ENCODE measurements at places on chromosomes 3 and 15.

GRCh38 chr3:160001850-160002623 is 13.4 kb downstream of the IL12A start:
- no peak for DNase-seq

- no peak for DNase-seq
Observed at GRCh38 chr3:100756441-100756840, 47.1 kb downstream of the TFG start.

DNA sequence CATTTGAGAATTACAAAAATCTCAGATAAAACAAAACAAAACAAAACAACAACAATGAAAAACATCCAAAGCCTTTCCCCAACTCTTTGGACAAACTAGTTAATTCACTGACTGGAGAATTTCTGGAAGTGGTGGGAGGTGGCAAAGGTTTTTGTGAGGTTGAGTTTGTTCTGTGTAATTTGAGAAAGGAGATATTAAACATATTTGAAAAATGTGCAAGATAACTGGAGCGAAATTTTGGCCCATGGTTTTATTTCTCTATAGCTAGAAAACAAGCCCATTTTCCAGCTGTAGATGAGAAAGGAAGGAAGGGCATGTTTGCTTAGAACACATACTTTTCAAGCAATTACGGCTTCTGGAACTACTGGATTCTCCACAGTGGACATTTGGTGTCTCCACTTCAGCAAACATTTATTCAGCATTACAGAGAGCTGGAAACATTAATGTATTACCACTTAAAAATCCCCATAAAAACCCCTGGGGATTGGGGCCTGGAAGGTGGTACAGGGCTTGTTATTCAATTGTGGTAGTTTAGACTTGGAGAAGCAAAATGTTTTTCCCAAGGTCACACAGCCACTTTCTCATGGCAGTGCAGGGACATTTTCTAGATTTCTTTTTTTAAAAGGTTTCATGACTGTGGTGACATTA is 135.8 kb downstream of the THSD4 start:
- no peak for DNase-seq

DNA sequence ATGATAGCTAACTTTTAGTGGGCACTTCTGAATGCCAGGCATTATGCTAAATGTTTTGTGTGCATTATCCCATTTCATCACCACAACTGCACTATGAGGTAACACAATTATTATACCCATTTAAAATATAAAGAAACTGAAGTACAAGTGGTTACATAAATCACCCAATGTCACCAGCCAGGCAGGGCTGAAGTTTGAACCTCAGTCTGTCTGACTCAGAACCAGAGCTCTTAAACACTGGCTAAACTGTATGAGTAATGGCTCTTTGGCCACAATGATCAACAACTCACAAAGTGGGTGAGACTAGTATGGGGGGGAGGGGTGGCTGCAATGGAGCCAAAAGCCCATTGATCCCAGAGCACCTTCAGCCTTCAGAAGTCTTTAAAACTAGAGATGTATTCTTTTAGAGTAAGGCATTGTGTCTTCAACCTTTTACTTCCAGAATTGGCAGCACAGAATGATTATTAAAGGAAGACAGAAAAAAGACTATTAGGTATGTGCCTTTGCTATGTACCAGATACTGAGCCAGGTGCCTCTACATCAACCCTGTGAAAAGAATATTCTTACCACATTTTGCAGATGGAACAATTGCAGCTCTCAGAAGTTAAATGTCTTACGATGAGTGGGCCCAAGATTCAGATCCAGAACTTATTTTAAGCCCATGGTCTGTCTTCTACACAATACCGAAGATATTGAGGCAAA is 166.9 kb downstream of the UACA start:
- peak; percentile 72 for DNase-seq

GRCh38 chr15:49982584-49982983 is 136.4 kb downstream of the ATP8B4 start:
- DNase-seq, result no peak

- DNase-seq, result no peak
Observed at GRCh38 chr3:103337179-103337845, 902.5 kb downstream of the ZPLD1 start.

- DNase-seq, result no peak
Observed at GRCh38 chr15:64501396-64501715, 41.0 kb downstream of the ZNF609 start.

- DNase-seq, result no peak
Observed at GRCh38 chr15:38877471-38877870, 312.9 kb upstream of the RASGRP1 start.

DNA sequence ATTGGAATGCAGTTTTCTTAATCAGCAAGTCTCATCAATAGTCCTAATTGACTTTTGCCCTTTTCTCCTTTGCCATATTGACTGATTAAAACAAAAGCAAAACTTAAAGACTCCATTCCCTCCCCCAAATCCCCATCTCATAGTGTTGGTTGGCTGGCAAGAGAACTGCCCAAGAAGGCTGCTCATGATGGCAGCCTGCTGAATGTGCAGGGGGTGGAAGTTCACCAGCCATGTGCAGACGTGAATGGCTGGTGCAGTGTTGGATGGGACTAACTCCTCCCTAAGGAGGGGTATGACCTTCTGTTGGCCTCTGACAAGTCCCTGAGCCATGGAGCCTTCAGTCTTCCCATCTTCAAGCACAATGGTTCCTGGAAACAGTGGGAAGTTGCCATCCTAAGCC is 7.0 kb downstream of the SMAD3 start:
- no peak for DNase-seq

DNA sequence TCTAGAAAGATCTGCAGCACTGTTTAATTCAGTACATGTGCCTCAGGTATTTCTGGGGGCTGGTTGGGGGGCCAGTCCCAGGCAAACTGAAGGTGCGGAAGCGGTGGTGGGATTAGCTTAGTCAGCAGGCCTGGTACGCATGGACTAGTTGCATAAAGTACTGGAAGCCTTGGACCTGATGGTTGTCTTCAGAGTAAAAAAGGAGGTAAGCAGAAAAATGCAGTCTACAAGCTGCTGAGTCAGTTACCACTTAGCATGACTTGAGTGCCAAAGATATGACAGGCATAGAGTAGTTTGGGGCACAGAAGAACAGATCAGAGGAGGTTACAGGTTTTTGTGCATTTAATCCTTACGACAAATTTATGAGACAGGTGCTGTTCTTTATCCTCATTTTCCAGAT is 19.9 kb upstream of the GOLGA8J start:
- DNase-seq, result no peak

GRCh38 chr15:94231723-94232468 is 535 bp downstream of the MCTP2 start:
- no peak for DNase-seq

GRCh38 chr3:50587806-50588758 is 18.8 kb downstream of the HEMK1 start:
- no peak for DNase-seq

DNA sequence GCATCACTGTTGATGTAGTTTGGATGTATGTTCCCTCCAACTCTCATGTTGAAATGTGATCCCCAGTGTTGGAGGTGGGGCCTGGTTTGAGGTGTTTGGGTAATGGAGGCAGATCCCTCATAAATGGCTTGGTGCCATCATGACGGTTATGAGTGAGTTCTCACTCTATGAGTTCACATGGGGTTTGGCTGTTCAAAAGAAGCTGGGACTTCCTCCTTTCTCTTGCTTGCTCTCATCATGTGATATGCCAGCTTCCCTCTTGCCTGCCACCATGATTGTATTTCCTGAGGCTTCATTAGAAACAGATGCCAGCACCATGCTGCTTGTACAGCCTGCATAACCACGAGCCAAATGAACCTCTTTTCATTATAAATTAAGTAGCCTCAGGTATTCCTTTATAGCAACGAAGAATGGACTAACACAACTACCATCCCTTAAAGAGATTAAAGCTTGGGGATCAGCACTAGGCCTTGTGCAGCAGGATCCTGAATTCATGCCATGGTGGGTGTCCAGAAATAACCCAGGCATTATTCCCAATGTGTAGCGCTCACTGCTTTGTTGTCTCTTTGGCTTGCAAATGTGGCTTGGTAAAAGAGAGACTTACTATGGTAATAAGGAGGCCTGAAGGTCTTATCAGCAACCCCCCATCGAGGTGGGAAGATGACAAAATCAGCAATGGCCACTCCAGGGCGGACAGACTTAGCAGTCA is 41.9 kb downstream of the NDUFB4 start:
- no peak for DNase-seq

DNA sequence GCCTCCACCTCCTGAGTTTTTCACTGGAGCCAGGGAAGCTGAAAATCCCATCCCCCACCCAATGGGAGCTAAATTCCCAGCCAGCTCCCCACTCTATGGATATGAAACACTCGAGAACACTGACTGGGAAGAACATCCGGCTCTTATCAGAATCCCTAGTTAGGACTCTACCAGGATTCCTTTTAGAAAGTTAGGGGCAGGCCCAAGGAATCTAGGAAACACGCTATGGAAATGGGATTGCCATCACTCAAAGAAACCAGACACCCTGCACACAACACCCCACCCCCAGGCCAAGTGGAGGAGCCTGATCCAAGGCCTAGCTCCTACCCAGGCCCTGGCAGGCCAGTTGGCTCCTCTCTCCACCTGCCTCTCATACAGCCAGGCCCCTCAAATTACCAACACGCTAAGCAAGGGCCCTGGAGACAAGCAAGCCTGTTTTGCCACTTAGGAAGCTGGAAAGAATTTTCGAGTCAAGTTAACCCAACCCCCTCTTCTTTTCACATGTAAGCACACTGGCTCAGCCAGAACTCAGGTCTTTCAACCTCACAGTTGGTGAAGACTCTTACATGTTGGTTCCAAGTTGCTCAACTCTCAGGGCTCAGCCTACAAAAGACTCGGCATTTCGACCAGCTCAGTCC is 75.5 kb downstream of the RBPMS2 start:
- no peak for DNase-seq

- DNase-seq, result no peak
Observed at GRCh38 chr15:86337071-86337470, 257.4 kb downstream of the AGBL1 start.

DNA sequence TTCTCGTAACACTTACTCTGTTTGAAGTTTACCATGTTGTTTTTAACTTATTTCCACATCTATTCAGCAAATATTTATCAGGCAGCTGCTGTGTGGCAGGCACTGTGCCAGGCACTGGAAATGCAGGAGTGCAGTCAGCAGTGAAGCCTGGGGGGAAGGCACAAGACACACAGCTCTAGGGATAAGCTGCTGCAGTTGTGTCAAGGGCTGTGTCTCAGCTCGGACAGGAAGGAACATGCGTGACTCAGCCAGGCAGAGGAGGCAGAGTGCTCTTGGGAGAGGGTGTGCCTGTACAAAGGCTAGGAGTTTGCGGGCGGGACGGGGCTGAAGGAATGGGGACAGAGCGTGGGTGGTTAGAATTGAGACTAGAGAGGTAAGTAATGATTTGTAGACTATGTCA is 24.7 kb downstream of the LYSMD4 start:
- DNase-seq, result peak; percentile 85

- peak; percentile 38 for DNase-seq
Observed at GRCh38 chr3:112734736-112735350, 93.9 kb upstream of the CCDC80 start.

- no peak for DNase-seq
Observed at GRCh38 chr3:32685543-32686185, 676 bp downstream of the CNOT10 start.

- no peak for DNase-seq
Observed at GRCh38 chr3:128875556-128876120, 3.8 kb upstream of the ACAD9 start.
